ENCODE measurements at places on chromosomes 11 and 22. TPM values are rescaled to one million over a fixed set of nuclear protein-coding genes. Genes with fewer than 3 reads are reported as not detected.

DNA sequence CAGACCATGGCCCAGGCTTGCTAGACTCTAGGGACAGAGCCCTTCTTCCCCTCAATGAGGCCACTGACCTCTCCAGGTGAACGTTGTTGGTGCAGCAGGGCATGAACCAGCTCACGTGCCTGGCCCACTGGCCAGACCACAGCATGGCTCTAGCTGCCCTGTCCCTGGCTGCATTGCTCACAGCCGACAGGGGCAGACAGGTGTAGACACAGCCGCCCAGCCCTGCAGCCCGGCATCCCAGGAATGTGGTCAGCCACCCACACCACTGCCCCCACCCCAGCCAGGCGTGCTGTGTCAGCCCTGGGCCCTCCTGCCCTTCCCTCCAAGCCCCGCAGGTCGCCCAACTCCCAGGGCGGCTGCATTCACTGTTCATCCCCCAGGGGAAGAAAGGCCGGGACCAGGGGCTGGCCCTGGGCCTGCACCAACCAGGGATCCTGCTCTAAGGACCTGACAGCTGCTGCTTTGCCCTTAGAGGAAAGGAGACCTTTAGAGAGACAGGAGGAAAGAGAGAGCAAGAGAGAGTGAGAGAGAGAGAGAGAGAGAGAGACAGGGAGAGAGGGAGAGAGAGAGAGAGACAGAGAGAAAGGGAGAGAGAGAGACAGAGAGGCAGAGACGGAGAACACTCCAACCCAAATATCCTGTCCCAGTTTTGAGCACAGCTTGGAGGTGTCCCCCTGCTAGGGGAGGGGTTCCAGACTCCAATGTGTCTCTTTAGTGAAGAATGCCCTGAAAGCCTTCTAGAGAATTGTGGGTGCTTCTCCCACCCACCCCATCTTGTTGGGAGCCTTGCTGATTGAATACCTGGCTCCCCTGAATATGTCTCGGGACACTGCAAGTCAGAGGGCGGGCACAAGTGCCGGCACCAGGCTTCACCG lies 44.2 kb upstream of the LINC01488 start:
- DNase-seq: no peak

GRCh38 chr11:90774727-90775566 lies 552.1 kb upstream of the CHORDC1 start:
- no peak for DNase-seq

KCNJ11 gene
- total RNA-seq: 0.95 TPM

DNA sequence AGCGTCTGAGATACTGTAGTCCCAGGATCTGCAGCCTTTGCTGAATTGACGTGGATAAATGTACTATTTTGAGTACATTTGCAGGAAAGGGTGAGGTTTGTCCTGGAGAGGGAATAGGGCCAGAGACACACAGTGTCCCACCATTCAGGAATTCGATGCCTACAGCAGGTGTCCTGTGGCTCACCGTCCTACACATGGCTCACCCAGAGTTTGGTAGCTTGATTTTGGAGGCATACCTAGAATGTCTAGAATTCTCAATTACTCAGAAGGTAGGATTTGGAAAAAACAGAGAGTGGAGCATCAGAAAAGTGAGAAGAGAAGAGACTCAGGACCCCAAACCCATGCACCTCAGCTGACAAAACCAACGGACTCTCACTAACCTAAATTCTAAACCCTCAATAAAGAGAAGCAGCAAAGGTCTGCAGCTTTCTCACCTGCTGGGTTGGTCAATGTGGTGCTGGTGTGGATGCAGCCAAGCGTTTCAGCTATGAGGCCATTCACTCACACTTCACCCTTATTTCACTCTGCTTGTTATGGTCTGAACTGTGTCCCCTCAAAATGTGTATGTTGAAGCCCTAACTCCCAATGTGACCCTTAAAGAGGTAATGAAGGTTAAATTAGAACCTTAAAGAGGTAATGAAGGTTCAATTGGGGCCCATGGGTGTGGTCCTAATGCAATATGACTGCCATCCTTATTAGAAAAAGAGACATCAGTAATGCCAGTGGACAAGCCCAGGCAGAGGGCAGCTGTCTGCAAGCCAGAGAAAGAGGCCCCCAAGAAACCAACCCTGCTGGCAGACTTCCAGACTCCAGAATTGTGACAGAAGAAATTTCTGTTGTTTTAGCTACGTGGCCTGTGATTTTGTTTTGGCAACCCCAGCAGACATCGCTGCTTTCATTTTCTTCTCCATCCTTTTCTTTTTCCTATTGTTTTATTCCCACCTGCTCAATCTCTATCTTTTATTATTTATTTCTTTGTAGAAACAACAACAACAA lies 187.8 kb downstream of the SNX19 start:
- DNase-seq: no peak

PLEKHA7 gene
- 6.6 TPM for total RNA-seq

OR52I2 gene
- not detected for total RNA-seq

All from CD8-positive, alpha-beta memory T cell (primary cell).